ENCODE measurements at places on chromosomes 6 and 20.

DNA sequence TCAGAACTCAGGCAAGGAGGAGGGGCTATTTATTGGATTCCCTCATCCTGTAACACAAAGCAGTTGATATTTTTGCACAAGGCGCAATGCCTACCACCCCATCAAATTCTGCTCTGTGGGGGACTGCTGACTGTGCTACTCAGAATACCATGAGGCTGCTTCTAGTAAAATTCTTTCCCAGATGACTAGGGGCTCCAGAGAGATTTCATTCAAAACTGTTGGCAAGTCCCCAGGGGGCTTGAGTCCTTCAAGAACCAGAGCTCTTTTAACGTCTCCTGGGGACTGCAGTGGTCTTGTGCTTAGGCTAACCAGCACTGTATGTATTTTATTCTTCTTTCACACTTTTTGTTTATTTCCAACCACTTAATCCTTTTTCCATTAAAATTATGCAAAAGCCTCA, 365.9 kb upstream of the AGPAT4 start:
- no peak for DNase-seq

GRCh38 chr6:150691463-150691862, 91.8 kb downstream of the PLEKHG1 start:
- no peak for DNase-seq

DNA sequence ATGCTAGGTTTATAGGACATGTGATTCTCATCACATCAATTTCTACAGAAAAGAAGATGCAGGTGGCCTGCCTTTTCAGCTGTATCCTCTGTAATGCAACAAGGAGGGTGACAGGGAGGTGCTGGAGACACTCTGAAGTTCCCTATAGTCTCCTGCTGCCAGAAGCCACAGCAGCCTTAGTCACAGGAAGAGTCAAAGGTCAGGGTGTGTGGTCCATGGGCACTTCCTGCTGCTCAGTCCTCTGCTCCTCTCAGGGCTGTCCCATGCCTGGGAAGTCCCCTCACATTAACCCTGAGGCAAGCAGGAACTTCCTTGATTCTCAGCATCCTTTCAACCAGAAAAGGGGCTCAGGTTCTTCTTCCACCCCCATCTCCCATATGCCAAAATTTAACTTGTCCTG, 144.8 kb upstream of the FOXA2 start:
- DNase-seq = no peak

DNA sequence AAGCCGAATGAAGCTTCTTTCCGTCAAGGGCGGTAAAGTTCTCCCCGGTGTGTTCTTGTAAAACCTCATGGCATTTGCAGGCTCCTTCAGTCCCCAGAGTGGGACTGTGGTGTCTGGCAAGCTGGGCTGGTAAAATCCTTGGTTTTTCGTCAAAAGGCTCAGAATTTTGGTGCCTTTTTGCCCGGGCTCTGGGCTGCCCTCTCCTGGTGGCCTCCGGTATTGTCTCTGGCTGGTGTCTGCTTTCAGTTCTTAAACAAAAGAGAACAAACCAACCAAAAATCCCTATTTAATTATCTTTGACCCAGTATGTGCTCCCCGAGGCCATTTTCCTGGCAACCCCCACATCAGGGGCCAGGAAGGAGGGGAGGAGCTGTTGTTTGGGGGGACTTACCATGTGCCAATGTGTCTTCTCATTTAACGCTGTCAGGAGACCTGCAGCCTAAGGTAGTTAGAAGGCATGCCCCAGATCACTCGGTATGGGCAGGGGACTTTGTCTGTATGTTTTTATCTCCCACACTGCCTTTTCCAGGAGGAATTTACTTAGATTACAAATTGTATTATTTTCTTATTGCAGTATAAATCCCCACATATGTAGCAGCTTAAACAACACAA, 11.1 kb downstream of the CDH4 start:
- DNase-seq = no peak
